Heart right ventricle (tissue), 16 donors: ENCODE measurements at places on chromosomes 6 and 20.

- no peak overlapping the region for H3K4me3 ChIP-seq
- H3K36me3 ChIP-seq: peaks cover 82% of the 10 kb centered on the region
- peak overlapping the region; percentile 36 for H3K27ac ChIP-seq
- peaks cover 3% of the 10 kb centered on the region for H3K4me1 ChIP-seq
Observed at GRCh38 chr6:30724906-30725667, 4.9 kb downstream of the TUBB start.

GRCh38 chr6:122610690-122611455, 668 bp downstream of the PKIB start:
- H3K4me3 ChIP-seq: peak overlapping the region; percentile 61
- H3K4me1 ChIP-seq: peaks cover 14% of the 10 kb centered on the region
- no peaks in the 10 kb centered on the region for H3K36me3 ChIP-seq
- DNase-seq: peak; percentile 18
- peaks cover 40% of the 10 kb centered on the region for H3K27me3 ChIP-seq

DNA sequence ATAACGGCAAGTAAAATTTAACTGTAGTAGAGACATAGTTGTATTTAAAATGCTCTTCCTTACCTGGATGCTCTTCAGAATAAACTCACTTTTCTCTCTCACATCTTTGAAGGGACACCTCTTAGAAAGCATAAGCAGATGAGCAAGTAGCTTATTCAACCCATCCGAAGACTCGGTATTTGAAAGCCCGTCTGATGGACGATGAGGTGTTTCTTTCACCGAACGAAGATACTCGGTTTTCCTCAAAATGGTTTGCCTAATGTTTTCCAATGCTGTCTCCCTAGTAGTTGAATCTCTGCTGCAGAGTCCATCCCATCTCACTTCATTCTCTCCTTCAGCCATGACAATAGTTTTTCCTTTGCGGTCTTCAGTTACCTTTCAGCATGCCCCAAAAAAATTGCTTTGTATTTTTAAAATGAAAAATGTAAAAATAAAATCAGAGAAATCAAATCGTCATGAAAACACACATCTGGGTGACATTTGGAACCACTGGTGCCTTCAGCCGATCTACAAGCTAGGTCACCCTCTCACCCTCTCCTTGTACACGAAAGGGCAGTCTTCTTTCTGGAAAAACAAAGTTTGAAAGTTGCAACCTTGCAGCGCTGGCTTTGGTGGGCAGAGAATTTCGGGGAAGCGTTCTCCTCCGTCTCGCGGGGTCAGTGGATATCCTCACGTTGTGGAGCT, 772 bp downstream of the SESN1 start:
- peaks cover 14% of the 10 kb centered on the region for H3K4me1 ChIP-seq
- peak overlapping the region; percentile 98 for H3K27ac ChIP-seq
- H3K27me3 ChIP-seq: no peaks in the 10 kb centered on the region
- no peaks in the 10 kb centered on the region for H3K36me3 ChIP-seq
- DNase-seq: no peak
- peak overlapping the region; percentile 59 for H3K4me3 ChIP-seq

DNA sequence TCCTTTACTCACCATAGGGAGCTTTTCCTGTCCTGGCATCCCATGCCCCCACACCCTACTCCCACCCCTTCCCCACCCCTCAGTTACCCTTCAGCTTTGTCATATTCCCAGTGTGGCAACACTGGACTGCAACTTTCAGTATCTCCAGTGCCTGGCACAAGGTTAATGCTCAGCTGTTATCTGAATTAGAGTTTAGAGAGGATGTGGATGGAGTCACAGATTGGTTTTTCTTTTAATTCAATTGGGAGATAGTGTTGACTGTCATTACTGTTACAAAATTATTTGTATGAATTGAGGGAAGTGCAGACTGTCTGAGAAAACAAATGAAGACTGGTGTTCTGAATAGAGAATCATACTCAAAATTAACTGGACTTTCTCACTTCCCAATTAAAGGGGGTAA, 89.9 kb downstream of the TULP4 start:
- DNase-seq: no peak
- H3K36me3 ChIP-seq: no peaks in the 10 kb centered on the region
- H3K4me3 ChIP-seq: no peak overlapping the region
- peaks cover 10% of the 10 kb centered on the region for H3K4me1 ChIP-seq
- no peak overlapping the region for H3K27ac ChIP-seq

DNA sequence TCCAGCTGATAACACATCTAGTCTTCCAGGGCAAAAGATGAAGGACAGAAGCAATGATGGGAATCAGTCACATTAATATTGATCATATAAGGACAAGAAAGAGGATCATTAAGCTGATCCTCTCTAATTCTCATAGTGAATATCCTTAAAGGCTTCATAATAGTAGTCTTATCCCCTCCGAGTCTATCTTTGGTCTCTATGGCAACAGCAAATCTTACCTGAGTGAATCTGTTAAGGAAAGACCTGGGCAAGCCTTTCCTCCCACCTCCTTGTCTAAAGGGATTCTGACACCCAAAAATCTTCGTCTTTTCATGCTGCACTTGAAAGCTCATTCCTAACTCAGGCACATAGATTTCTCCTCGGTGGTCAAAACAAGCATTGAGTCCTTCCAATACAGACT, 86.4 kb upstream of the LYRM2 start:
- no peak for DNase-seq
- H3K27me3 ChIP-seq: no peaks in the 10 kb centered on the region
- H3K4me3 ChIP-seq: no peak overlapping the region
- no peak overlapping the region for H3K27ac ChIP-seq

DNA sequence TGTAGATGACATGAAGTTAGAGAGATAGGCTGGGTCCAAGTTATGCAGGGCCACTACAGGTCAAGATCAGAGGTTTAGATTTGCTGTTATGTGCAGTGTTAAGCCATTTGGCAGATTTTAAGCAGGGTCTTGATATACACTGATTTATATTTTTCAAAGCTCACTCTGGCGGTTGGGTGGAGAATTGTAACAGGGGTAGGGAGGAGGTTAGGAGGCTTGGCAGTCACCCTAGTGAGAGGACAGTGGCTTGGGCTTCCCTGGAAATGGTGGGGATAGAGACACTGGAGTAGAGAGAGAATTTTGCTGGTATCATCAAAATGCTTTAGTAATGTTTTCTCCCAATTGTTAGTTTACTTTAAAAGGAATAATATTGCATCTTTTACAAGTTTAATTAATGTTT, 149.5 kb upstream of the SUPT3H start:
- H3K27me3 ChIP-seq: no peaks in the 10 kb centered on the region
- no peak for DNase-seq
- no peak overlapping the region for H3K27ac ChIP-seq
- H3K4me1 ChIP-seq: no peaks in the 10 kb centered on the region
- no peak overlapping the region for H3K4me3 ChIP-seq

DNA sequence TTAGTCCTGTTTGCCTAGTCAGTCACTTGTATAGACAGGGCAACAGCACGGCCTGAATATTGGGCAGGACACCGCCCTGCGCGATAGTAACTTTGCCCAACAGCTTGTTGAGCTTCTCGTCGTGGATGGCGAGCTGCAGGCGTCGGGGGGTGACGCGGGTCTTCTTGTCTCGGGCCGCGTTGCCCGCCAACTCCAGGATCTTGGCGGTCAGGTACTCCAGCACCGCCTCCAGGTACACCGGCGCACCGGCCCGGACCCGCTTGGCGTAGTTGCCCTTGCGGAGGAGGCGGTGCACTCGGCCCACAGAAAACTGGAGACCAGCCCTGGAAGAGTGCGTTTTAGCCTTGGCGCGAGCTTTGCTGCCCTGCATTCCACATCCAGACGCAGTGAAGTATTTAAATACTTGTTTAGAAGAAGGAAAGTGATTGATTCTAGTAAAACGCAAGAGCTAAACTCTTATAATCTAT, 92.8 kb upstream of the BTN3A2 start:
- H3K36me3 ChIP-seq: no peaks in the 10 kb centered on the region
- peak overlapping the region; percentile 59 for H3K27ac ChIP-seq
- DNase-seq: peak; percentile 18
- peak overlapping the region; percentile 37 for H3K4me3 ChIP-seq

- DNase-seq: no peak
Observed at GRCh38 chr6:56079751-56080540, 167.4 kb downstream of the COL21A1 start.

- H3K27me3 ChIP-seq: no peaks in the 10 kb centered on the region
- no peaks in the 10 kb centered on the region for H3K4me1 ChIP-seq
Observed at GRCh38 chr6:119986934-119987549, 637.5 kb upstream of the MAN1A1 start.

GRCh38 chr6:135664527-135664926, 167.0 kb upstream of the AHI1 start:
- no peak overlapping the region for H3K27ac ChIP-seq
- H3K36me3 ChIP-seq: no peaks in the 10 kb centered on the region
- H3K4me3 ChIP-seq: no peak overlapping the region
- H3K4me1 ChIP-seq: no peaks in the 10 kb centered on the region
- no peaks in the 10 kb centered on the region for H3K27me3 ChIP-seq
- DNase-seq: no peak

DNA sequence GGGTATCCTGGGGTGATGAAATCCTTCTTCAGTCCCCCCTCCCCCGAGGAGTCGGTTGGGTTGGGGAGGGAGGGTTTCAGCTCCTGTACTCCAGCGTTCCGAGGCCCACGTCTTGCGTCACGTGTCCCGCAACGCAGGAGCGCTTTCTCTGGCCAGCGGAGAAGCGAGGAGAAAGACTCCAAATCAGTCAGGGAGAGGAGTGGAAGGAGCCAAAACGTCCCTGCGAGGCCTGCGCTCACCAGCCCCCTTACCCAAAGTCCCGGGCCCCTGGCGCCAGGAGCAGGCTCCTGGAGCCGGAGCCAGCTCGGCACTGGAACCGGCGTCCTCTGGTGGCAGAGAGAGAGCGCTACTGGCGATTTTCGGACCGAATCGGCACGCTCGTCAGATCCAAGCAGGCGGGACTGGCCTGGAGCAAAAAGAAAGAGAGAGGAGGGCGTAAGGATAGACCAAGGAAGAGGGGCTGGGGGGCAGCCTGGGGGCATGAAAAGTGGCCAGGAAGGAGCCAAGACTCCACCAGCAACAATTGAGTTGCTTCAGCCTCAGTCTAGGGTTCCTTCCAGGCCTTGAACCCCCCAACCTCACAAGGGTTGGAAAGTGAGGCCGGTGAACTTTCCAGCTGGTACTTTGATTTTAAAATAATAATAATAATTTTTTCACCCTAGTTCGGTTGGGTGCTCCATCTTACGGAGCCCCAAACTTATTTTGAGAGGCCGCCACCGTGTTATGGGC, at the start of gene GNAS:
Gene GNAS (plus strand): TSS at position 174 of the 729 bp plus-strand sequence.
- peak; percentile 55 for DNase-seq
- H3K27me3 ChIP-seq: peaks cover 94% of the 10 kb centered on the region
- no peak within 1 kb of the TSS for H3K27ac ChIP-seq
- no peaks in the 10 kb centered on the region for H3K4me1 ChIP-seq
- peak within 1 kb of the TSS; percentile 45 for H3K4me3 ChIP-seq
- H3K36me3 ChIP-seq: no peaks in the 10 kb centered on the region

DNA sequence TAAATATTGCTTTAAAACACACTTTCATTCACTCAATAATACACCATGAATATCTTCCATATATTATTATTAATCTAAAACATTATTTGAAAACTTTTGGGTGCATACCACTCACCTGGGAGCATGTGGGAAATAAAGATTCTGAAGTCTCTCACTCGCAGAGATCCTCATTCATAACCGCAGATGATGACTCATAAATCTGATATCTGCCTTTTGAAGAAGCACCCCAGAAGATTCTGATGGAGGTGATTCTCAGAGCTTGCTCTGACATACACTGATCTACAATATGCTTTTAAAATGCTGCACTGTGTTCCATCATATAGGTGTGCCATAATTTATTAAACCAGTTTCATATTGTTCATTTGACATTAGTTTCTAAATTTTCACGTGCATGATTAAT, 135.0 kb upstream of the SGK1 start:
- H3K27ac ChIP-seq: no peak overlapping the region
- DNase-seq: no peak
- no peaks in the 10 kb centered on the region for H3K27me3 ChIP-seq

DNA sequence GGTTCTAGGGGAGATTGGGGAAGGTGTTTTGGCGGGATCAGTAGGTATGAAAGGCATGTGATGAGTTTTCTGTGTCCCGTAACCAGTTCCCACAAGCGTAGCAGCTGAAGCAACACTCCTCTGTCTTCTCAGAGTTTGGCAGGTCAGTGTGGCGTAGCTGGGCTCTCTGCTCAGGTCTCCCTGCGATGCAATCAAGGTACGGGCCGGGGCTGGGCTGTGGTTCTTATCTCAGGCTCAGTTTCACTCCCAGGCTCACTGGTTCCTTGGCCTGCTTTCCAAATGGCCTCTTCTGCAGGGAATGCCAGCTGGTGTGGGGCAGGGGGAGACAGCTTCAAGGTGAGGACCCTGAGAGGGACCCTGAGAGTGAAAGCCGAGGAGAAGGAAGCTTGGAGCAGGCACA, 280.7 kb downstream of the CDH4 start:
- peaks cover 3% of the 10 kb centered on the region for H3K27me3 ChIP-seq
- H3K4me1 ChIP-seq: no peaks in the 10 kb centered on the region
- DNase-seq: no peak
- no peaks in the 10 kb centered on the region for H3K36me3 ChIP-seq

- H3K36me3 ChIP-seq: no peaks in the 10 kb centered on the region
- peak overlapping the region; percentile 31 for H3K27ac ChIP-seq
- no peak overlapping the region for H3K4me3 ChIP-seq
Observed at GRCh38 chr20:34980543-34981233, 25.0 kb downstream of the MYH7B start.

- H3K4me1 ChIP-seq: no peaks in the 10 kb centered on the region
- H3K27me3 ChIP-seq: no peaks in the 10 kb centered on the region
- H3K4me3 ChIP-seq: no peak overlapping the region
Observed at GRCh38 chr6:148177589-148178233, 164.9 kb upstream of the SASH1 start.

- no peak for DNase-seq
- no peak overlapping the region for H3K4me3 ChIP-seq
- H3K4me1 ChIP-seq: no peaks in the 10 kb centered on the region
- no peak overlapping the region for H3K27ac ChIP-seq
- no peaks in the 10 kb centered on the region for H3K27me3 ChIP-seq
- no peaks in the 10 kb centered on the region for H3K36me3 ChIP-seq
Observed at GRCh38 chr6:126531286-126531685, 191.4 kb downstream of the CENPW start.

GRCh38 chr20:62980380-62980960, 26.3 kb downstream of the BHLHE23 start:
- DNase-seq: no peak
- no peak overlapping the region for H3K27ac ChIP-seq
- H3K36me3 ChIP-seq: no peaks in the 10 kb centered on the region
- H3K4me3 ChIP-seq: no peak overlapping the region
- no peaks in the 10 kb centered on the region for H3K4me1 ChIP-seq

DNA sequence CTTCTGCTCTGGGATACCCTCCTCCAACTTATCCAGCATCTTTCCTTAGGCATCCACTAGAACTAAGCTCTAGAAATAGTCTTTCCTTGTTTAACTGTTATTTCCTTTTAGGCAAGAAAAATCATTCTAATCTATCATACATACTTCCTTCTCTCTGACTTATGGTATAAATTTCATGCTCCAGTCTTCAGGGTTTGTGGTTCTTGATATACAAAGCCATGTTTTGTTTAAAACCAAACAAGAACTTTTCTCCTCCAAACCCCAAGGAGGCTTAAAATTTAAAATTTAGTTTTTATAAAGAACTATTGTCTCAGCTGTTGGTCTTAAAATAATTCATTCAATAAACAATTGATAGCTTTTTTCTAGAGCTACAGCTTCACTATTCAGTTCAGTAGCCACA, 77.2 kb downstream of the CD164 start:
- H3K36me3 ChIP-seq: no peaks in the 10 kb centered on the region
- H3K4me3 ChIP-seq: no peak overlapping the region
- peaks cover 33% of the 10 kb centered on the region for H3K4me1 ChIP-seq
- H3K27me3 ChIP-seq: no peaks in the 10 kb centered on the region
- DNase-seq: no peak

- H3K27ac ChIP-seq: no peak overlapping the region
- H3K4me3 ChIP-seq: no peak overlapping the region
- H3K4me1 ChIP-seq: no peaks in the 10 kb centered on the region
- DNase-seq: no peak
Observed at GRCh38 chr6:156189195-156189594, 588.0 kb upstream of the ARID1B start.
